ENCODE measurements at places on chromosomes 3 and 15.
A peak's percentile ranks its signal among the peaks of the same experiment; 100 is the strongest.

DNA sequence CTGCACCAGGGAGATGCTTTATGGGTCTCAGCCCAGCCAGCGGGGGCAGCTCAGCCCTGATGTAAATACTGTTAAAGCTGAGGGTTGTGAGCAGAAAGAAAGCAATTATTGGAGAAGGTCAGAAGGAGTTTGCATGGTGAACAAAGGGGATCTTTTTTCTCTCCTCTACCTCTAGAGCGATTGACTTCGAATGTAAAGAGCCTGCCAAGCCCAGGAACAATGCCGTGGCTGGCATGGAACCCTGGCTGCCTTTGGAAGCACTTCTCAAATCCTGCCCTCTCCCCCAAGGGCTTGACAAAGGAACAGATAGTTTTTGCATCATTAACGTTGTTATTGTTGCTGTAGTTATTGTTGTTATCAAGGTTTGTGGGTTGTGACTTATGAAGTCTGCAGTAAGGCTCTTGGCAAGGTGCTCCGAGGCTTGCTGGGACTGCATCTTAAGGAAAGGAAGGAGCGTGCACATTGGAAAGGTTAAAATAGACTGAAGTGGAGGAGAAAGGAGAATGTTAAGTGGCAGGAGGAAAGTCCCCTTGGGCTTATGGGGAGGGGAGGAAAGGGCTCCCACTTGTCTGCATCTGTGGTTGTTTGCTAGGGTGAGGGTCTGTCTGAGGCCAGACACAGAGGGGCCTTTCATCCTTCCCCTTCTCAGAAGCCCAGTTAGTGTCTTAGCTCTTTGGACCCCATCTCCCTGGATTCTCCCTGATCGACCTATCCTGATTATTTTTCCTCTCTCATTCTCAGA, 16.7 kb downstream of the PDIA5 start:
- no peak for DNase-seq

GRCh38 chr3:3799173-3800079, at the start of gene LRRN1:
Gene LRRN1 (plus strand): TSS chr3:3799431. CDS start chr3:3844642, 45,211 bp downstream.
- no peak for DNase-seq

- no peak for DNase-seq
Measured at GRCh38 chr3:126784254-126784653, 80.2 kb downstream of the CHCHD6 start.

GRCh38 chr3:138114431-138114918, 933 bp downstream of the DZIP1L start:
- peak; percentile 49 for DNase-seq

DNA sequence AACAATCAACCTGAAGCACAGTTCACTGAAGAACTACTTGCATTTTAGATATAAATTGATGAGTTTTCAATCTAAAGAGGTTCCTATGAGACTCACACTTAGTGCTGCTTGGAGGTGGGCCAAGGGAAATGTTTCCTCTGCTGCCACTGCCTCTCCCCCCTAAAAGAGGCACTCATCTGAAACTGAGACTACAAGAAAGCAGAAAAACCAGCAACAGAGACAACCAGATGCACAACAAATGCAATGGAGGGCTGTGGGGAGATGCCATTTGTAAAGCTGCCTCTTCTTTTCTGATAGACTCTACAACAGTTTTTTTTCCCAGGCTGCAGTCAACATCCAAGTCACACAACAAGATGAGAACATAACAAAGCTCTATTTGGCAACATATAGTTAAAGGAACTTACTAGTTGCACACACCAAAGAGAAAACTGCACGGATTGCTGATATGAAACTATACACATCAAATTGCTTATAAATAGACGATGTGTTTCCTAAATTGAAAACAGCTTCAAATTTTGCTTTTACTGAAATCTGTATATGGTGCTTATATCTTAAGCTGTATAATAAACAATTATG, 11.0 kb downstream of the TSPAN3 start:
- DNase-seq: no peak

DNA sequence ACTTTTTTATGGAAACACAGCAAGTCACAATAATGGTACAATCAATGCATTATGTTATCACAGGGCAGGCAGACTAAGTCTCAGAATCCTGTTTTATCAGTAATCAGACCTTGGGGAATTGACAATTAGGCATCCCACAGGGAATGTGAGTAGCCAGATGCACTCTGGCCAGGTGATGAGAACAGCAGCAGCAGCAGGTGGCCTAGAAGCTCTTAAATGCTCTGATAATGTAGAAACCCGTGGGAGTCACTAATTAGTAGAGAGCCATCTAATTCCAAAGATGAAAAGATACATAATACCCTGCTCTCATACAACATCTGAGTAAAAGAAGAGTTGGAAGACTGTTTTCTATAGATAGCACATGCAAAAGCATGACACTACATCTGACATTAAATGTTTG, 12.6 kb downstream of the CEP152 start:
- no peak for DNase-seq

- no peak for DNase-seq
Measured at GRCh38 chr15:78414621-78415250, 23.3 kb upstream of the IREB2 start.

- peak; percentile 36 for DNase-seq
Measured at GRCh38 chr15:50627351-50628055, 59.1 kb downstream of the TRPM7 start.

DNA sequence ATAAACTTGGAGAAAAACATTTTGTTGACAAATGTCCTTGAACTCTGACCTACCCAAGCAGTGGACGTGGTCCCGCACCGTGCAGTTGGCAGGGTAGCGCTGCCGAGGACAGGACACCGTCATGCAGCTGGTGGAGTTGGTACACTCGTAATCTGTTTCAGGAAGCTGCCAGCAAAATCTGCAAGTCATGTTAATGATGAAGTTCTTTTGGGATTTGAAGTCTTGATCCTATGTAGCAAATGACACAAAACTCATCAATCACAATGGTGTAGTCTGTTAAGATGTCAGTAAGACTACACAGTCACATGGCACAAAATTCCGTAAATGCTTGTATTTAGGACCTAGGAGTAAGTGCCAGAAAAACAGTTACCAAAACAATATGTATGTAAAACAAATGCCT, 5.5 kb downstream of the TM2D3 start:
- DNase-seq: peak; percentile 31

DNA sequence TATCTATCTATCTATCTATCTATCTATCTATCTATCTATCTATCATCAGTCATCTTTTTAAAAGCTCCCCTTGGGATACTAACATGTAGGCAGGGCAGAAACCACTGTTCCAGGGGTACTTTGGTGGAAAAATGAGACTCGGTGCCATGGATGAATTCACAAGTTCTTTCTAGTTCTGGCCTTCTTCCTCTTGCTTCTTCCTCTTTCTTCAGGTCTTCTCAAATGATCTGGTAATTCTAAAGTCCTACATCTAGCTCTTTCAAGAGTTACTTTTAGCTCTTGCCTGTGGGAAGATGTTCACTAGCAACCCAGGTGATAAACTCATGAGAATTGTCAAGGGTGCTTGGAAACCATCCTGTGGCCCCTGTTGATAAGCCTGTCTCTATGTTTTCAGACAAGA, 168.5 kb upstream of the TBC1D5 start:
- DNase-seq: no peak

GRCh38 chr15:57647071-57647790, 55.5 kb downstream of the MYZAP start:
- DNase-seq: no peak

DNA sequence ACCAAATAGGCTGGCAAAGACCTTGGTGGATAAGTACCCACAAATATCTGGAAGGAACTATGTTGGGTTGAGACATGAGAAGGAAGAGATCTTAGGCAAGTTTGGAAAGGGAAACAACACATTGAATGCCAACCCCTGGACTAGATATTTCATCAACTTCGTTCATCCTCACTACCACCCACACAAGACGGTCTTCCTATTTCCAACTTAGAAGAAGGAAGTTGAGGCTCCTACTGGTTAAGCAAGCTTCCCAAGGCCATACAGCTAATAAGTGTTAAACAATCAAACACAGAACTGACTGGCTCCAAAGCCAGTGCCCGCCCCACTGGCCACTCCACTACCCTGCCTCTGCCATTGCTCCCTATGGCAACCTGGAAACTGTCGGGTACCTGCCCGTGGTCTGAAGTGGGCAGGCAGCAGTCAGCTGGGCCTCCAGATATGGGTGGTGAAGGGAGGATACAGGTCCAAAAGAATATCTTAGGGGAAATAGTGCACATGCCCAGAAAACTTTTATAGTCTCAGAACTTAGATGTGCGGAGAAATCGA, 94.9 kb downstream of the LIPC start:
- DNase-seq: no peak

DNA sequence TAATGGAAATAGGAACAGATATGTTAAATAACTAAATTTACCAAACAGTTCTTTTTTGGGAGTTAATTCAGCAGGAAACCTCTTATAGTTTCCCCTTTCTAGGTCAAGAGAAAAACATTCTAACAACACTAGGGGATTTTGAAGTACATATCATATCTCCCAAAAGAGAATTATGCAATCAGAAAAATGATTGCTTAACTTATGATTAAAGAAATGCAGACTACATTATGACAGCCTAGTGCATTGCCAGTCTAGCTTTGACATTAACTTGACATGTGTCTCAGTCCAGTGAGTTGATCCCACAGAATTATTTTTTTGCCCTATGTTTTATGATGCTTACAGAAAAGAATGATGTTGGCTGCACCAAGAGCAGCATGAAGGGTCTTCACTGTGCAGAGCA, 31.7 kb upstream of the NPHP3 start:
- no peak for DNase-seq

GRCh38 chr3:55818485-55818884, 331.4 kb upstream of the WNT5A start:
- no peak for DNase-seq

DNA sequence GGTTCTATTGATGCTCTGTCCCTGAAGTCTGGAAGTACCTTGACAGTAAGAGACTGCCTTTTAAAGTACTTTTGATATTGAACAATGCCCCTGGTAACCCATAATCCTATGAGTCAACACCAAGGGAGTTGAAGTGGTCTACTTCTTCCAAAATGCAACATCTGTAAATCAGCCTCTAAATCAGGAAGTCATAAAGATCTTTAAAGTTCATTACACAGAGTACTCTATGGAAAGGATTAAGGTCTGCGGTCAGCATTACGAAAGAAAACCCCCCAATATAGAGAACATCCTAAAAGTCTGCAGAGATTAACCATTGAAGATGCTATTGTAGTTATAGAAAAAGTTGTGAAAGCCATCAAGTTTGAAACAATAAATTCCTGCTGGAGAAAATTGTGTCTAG, 52.7 kb upstream of the CMC1 start:
- no peak for DNase-seq
